ENCODE measurements at places on chromosomes 4 and X. TPM values are rescaled to one million over a fixed set of nuclear protein-coding genes. Genes with fewer than 3 reads are reported as not detected.

GRCh38 chrX:111888600-111888999, 12.6 kb downstream of the TRPC5OS start:
- DNase-seq: no peak

DNA sequence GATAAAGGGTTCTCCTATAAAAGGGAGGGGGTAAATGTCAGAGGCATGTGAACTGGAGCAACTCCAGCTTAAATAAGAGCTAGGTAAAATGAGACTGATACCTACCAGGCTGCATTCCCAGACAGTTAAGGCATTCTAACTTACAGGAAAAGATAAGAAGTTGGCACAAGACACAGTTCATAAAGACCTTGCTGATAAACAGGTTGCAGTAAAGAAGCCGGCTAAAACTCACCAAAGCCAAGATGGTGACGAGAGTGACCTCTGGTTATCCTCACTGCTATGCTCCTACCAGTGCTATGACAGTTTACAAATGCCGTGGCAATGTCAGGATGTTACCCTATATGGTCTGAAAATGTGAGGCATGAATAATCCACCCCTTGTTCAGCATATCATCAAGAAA, 13.1 kb upstream of the SULT1B1 start:
- DNase-seq: peak; percentile 97

GRCh38 chr4:184235526-184235925, 17.9 kb upstream of the ENPP6 start:
- DNase-seq: no peak

GRCh38 chrX:132119283-132119682, 8.5 kb downstream of the FRMD7 start:
- DNase-seq: no peak

Gene SPOCK3
- not detected for total RNA-seq

Gene DRD5
- total RNA-seq: not detected

Gene SPATA4
- not detected for total RNA-seq

Gene HMX1
- total RNA-seq: not detected

Data from endothelial cell of umbilical vein (primary cell).